Mesothelial cell of epicardium (in vitro differentiated cells): ENCODE measurements at places on chromosomes 11 and 22.

DNA sequence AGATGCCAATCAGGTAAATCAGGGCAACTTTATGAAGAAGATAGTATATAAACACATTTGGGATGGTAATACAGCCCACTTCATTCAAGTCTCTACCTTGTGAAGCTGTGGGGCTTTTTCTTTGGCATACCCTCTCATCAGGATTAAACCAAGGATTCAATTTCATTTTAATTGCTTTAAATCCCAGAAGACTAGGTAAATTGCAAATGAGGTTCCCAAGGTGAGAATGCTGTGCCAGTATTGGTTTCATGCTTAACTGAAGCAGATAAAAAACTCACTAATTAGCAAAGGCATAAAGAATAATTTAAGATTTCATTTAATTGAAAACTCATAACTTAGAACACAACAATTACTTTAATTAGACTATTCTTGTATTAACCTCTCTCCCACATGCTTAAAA, 1218.1 kb downstream of the FAM181B start:
- no peak for DNase-seq

- DNase-seq = no peak
Measured at GRCh38 chr11:76600124-76600655, 70.4 kb downstream of the LRRC32 start.

DNA sequence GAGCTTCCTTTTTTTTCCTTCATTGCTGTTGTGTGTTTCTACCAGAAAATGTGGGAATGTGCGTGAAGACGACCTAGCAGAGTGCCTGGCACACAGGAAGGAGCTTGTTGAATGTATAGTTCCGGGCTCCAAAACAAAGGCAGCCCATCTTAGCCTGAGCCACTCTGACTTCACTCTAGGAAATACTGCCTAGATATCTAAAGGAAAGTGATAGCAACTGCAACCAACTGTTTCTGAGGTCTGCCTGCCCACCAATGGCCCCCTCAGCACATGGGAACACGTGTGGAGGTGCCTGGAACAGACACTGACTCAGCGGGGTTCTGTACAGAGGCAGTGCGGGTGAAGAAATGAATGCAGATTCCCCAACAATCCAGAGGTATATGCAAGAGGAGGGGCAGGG, 14.7 kb upstream of the XBP1 start:
- DNase-seq = no peak

DNA sequence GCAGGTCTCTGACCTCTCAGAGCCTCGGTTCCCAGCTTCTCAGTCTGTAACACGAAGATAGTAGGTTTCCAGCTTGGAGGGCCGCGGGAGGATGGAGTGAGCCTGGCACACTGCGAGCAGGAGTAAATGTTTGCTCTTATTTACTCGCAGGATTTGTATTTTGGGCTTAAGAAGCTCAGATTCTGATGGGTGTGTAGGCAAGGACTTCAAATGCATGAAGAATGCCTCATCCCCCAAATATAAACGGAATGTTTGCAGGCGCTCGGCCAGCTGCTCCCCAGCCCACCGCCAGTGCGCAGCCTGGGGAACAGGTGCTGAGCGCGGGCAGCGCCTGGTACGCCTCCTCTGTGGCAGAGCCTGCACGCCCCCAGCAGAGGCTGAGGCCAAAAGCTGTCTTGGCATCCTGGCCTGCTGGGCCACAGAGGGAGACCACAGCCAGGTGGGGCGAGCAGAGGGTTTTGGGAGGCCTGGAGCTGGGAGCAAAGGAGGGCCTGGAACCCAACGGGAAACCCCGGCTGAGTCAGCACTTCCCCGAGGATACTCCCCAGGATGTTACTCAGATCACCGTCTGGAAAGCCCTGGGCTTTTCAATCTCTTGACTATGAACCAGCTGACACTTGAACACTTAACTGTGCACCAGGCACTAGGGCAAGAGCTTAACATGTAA, 9.4 kb downstream of the EHD1 start:
- no peak for DNase-seq

DNA sequence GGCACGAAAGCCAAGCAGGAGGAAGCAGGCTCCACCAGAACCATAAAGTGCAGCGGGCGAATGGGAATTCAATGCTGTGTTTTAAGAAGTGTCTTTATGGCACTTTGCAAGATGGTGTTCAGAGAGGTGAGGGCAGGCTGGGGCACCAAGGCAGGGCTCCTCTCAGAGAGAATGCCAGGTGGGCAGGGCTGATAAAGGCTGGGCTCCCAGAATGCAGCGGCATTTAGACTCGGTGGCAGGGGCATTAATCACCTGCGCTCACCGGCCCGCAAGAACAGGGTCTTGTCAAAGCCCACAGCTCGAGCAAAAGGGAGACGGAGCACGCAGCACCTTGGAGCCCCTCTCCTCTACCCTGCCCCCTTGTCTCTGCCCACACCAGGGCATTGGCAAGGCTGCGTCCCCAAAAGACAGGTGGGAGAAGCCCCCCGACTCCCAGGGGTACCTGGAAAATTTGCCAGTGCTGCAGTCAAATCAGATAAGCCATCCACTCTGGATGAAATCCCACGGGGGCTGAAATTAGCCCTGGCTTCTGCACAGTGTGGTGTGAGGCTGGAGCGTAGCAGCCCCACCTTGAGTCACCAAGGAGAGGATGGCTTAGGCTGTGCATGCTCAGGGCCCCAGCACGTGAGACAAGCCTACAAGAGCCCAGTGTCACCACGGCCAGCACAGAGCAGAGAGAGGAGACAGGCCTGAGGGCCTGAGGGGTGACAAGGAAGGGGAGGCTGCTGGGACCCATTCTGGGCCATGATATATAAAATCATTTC, 8.1 kb downstream of the MACROD1 start:
- DNase-seq = no peak

DNA sequence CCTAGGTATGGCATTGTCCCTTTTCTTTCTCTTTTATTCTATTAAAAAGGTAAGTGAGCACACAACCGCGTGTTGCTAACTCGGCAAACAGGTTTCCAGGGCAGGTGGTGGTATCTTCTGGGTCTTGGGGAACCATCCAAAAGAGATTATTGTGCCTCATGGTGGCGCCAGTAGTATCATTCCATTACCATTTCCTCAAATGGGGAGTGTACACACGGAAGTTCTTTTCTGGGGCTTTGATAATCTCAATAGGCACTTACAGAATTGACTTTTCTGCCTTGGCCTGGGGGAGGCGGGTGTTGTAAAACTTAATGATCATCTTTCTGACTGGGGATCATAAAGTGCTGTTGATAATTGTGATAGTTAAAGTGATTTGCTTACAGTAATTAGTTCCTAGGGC, 234.1 kb downstream of the KIRREL3 start:
- no peak for DNase-seq

DNA sequence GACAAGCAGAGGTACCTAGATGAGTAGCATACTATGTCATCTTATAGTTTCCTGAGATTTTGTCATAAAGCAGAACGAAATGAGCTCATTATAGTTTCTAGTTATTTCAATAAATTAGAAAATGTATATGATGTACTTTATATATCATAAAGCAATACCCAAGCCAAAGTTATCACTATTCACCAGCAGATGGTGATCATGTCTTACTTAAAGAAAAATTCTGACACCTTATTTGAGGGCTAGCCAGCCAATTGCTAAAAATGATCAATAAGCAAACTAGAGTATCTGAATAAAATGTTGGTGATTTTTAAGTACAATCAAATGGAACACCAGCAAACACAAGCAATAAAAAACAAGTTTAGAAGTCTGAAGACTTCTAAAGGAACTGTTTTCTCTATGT, 44.1 kb downstream of the RSF1 start:
- DNase-seq = no peak

DNA sequence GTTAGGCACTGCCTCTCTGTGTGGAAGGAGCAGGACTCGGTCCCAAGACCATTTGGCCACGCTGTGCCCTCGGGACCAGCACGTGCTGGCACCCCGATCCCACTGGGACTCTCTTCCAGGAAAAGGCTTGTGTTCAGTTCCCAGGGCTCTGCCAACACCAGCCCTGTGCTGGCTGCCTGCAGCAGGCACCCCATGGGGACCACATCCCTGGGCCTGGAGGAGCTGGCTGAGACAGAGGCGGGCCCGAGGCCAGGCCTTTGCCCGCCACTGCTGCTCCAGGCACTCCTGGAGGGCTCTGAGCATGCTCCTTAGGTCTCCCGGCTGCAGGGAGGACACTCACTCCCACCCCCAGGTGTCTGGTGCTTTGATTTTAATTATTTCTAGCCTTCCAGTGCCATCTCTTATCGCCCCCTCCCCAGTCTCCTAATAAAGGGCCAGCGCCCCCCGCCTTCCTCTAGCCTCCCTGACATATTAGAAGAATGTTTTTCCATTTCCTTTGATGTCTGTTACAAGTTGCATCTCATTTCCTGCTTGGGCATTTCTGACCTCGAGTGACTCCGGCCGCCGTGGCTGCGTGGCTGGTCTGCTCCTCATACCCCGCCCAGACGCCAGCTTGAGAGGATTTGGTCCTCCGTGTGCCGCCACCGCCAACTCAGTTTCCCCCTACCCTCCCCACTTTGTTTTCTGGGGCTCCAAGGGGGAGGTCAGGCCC, 14.4 kb downstream of the CDKN1C start:
- DNase-seq = no peak

GRCh38 chr11:94107363-94107762, 21.3 kb upstream of the PANX1 start:
- DNase-seq = no peak

DNA sequence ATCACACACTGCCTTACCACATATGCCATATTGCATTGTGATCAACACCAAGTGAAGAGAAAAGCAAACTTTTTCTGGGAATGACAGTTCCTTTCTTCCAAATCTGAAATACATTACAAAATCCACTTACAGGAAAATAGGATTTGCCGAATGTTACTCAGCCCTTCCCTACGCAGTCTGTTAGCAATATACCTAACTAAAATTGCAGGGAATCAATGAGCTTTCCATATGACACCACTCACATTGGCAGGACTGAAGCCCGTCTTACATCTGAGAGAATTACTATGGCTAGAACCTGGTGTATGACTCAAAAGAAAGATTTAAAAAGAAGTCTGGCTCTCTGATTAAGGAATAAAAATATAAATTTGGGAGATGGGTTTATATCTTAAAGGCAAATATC, 136.0 kb downstream of the LRRC4C start:
- DNase-seq = no peak

DNA sequence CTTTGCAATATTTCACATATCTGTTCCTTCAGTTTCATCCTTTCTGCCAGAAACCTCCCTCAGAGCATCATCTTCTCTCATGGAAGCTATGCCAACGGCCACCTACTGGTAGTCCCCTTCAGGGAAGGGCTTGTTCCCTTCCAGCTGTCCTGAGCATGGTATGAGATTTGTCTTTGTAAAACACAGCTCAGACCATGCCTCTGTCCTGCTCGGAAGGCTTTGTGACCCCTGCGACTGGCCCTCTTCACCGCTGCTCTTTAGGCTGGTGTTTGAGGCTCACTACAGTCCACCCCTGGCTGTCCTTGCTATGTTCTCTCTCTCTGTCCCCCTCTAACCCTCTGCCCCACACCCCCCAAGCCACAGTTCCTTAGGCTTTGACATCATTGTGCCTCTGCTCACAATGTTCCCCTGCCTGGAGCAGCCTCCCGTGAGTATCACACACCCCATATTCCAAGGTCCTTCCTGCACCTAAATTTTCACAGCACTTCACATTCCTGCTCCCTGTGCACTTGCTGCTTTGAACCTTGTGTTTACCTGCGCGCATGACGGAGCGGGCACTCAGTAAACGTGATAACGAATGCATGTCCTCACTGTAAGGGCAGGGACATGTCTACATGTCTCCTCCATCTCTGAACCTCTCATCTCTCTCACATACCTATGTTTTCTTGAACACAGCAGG, 24.0 kb upstream of the ACER3 start:
- no peak for DNase-seq

DNA sequence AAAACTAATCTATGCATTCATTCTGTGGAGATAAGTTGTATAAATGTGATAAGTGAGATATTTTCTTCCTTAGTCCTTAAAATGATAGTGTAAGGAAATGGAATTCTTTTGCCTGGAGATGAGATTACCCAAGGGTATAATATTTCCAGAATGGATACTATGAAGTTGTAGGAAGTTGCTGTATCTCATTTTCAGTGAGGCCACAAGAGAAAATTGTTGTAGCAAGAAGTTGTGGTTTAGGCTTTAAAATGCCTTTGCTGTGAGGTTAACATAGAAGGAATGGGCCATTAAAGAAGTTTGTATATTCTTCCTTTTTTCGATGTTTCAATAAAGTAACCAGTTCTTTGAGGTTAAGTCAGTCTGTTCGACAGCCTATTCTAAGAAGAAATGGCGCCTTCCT, 50.7 kb upstream of the LIN7C start:
- no peak for DNase-seq

DNA sequence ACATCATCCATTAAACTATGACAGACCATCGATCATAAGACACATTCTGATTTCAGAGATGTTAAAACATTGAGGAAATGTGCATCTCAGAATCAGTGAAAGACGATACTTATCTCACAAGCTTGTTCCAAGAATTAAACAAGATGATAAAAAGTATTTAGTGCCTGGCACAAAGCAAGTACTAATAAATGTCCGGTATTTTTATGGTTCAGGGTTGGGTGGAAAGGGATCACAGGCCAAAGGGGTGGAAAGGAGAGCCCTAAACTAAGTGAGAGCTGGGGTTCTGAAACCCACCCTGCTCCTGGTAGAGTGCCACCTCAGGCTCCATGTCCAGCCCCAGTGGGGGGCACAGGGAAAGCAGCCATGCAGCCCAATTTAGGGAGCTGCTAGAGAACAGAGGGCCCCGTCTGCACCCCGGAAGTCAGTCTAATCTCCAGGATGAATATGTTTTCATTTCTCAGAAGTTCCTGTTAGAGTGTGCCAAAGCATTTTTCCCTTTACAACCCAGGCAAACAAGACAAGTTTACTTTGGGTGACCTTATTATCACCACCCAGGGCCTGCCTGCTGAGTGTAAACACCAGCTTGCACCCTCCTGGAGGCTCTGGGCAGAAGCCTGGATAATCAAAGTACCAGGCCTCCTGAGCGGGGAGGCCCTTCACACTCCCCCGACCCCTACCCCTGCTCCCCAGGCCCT, 3.8 kb upstream of the CREB3L1 start:
- DNase-seq = no peak

DNA sequence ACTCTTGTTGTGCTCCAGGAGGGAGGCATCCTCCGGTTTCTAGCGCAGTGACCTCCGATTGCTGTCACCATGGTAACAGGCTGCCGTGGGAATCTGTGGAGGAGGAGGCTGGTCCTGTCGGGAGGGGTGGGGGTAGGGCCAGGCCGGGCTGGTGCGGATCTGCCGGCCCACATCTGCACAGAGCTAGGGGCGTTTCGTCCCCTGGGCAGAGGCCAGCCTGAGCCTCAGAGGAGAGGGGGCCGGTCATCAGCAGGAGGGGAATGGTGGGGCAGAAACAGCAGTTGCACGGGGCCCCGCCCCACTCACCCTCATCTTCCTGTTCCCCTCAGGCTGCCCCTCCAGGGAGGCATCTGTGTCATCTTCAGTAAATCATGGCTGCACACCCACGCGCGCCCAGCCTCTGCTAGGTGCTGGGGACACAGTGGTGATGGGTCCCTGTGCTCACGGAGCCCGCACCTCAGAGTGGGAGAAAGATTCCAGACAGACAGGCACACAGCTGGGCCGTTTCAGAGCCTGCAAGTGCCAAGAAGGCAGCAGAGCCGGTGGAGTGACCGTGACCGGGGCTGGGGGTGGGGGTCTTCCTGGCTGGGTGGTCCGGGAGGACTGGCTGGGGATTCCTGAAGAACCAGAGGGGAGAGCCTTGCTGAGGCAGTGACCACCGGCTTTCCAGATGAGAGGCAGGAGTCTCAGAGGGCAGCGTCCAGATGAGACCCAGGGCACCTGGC, 120.5 kb downstream of the CACNA1I start:
- no peak for DNase-seq

GRCh38 chr22:20027966-20028854, 7.3 kb downstream of the TANGO2 start:
- no peak for DNase-seq

GRCh38 chr11:31096191-31096805, 273.2 kb downstream of the DCDC1 start:
- no peak for DNase-seq

- DNase-seq = no peak
Measured at GRCh38 chr11:118434123-118434552, 2.2 kb upstream of the KMT2A start.
